ENCODE measurements at places on chromosomes 3 and 15.
A peak's percentile ranks its signal among the peaks of the same experiment; 100 is the strongest.

- DNase-seq: no peak
Measured at GRCh38 chr3:152376351-152377183, 107.8 kb downstream of the MBNL1 start.

DNA sequence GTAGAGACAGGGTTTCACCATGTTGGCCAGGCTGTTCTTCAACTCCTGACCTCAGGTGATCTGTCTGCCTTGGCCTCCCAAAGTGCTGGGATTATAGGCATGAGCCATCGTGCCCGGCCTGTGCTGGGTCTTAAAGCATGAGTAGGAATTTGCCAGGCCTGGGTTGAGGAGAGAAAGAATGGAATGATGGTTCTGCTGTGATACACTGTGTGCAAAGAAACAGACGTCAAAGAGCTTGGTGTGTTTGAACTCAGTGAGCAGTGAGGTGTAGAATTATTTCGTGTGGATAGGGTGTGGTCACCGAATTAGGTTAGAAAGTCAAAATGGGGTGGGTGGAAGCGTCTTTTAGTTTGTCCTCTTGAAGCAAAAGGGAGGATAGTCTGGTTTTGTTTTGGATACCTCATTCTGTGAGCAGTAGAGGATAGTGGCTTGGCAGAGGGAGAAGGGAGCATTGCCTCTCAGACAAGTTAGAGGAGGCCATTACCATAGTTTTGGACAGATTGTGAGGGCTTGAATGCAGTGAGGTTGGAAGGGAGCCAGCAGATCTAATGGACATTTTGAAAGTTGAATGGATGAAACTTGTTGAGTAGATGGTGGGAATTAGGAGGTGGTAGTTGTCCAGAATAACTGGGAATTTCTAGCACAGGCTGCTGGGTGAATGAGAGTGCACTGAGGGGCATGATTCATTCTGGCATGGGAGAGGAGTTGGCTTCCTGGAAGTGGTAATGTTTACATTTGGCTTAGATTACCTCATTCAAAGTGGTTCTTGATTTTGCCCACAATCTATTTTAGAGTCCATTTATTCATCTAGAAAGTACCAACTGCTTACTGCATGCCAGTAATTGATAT lies 27.2 kb downstream of the AKAP13 start:
- peak; percentile 78 for DNase-seq

GRCh38 chr3:102361101-102361500 lies 73.7 kb upstream of the ZPLD1 start:
- DNase-seq: no peak

DNA sequence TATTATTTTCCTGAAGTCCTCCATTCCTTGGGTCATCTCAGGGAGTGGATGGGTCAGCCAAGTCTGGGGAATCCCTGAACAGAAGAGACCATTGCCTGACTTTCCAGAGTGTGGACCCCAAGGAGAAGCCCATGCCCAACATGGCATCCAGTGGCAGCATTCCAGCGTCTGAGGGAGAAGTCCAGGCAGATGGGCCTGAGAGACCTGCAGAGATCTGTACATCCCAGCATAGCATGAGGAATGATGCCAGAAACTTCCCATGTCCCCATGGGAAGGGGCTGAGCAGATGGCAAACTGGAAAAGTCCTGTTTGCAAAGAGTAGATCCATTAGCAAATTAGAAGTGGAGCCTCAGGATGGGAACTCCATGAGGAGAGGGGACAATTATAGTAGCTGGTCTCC lies 17.6 kb upstream of the COLQ start:
- DNase-seq: no peak

DNA sequence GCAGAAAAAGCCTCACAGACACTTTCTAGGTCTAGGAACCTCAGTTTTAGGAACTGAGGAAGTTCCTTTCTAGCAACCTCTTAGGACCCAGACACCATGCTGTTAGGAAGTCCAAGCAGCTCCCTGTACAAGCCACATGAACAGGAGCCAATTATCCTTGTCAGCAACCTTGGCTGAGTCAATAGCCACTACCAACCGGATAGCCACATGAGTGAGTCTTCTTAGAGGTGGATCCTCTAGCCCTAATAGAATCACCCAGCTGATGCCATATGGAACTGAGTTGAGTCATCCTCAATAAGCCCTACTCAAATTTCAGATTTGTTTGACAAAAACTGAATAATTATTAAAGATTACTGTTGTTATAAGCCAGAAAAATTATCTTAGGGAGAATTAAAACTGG lies 256.2 kb downstream of the NLGN1 start:
- DNase-seq: no peak

- peak; percentile 93 for DNase-seq
Measured at GRCh38 chr15:49855917-49856637, 235.2 kb downstream of the DTWD1 start.

DNA sequence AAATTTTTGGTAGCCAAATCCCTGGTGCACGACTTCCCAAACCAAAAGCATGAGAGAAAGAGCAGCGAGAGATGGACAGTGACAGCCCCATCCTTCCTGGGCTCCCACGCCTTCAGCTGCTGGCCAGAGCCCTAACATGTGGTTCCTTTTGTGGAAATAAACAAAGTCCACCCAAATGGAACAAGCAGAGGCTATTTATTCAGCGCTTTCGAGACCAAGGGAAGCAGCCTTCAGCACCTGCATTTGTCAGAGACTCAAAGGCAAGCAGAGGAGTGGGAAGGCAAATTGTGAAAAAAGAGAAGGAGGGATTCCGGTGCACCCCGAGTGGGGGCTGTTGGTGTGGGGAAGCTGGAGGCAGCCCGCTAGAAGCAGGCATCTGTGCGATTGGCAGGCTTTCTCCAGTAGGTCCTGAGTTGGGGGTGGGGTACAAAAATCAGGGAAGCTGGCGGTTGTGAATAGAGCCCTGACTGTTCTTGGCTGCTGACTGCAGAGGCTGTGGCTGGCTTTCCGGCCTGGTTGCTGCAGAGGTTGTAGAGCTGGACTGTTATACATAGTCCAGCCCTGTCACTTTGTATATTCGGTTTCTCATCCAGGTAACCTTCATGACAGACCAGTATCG lies 427.2 kb downstream of the OCA2 start:
- no peak for DNase-seq

- no peak for DNase-seq
Measured at GRCh38 chr15:41661518-41662225, 1.5 kb downstream of the MGA start.

DNA sequence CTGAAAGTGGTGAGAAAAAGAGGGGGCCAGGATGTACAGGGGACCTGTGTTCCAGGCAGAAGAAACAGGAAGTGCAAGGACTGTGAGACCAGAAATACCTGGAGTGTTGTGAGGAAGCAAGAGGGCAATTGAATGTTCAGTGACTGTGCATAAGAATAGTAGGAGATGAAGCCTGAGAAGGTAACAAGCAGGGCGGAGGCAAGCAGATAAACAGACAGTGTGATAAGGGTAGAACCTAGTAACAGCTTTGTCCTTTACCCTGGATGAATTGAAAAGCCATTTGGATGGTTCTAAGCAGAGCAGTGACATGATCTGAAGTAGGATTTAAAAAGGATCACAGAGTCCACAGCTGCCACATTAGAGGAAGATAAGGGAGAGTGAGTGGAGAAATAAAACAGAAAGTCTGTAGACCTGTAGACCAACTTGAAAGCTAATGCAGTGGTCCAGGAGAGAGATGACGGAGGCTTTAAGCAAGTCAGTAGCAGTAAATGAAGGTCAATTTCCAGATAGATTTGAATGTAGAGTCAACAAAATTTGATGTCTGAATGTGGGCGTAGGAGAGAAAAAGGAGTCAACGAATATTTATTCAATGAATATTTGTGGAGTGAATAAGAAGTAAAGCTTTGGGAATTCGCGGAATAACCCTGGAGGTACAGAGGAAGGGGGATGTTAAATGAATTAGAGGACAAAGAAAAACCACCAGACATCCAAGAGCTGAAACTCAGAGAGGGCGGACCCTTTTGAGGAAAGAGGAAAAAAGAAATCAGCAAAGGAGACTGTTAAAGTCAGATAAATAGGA lies 4.2 kb upstream of the PLOD2 start:
- peak; percentile 71 for DNase-seq

GRCh38 chr3:67016522-67017080 lies 18.5 kb downstream of the KBTBD8 start:
- no peak for DNase-seq

GRCh38 chr3:49756036-49756435 lies 30.3 kb downstream of the IP6K1 start:
- no peak for DNase-seq

- no peak for DNase-seq
Measured at GRCh38 chr15:32857732-32858131, 139.9 kb downstream of the GREM1 start.

GRCh38 chr3:14871456-14872200 lies 52.9 kb downstream of the FGD5 start:
- no peak for DNase-seq

GRCh38 chr3:52454938-52455282 lies 494 bp upstream of the NISCH start:
- no peak for DNase-seq

GRCh38 chr15:61879219-61879618 lies 181.0 kb downstream of the VPS13C start:
- no peak for DNase-seq

- no peak for DNase-seq
Measured at GRCh38 chr15:89799011-89799911, 15.4 kb downstream of the ANPEP start.

- DNase-seq: no peak
Measured at GRCh38 chr3:97417-98258, 98.9 kb upstream of the CHL1 start.

DNA sequence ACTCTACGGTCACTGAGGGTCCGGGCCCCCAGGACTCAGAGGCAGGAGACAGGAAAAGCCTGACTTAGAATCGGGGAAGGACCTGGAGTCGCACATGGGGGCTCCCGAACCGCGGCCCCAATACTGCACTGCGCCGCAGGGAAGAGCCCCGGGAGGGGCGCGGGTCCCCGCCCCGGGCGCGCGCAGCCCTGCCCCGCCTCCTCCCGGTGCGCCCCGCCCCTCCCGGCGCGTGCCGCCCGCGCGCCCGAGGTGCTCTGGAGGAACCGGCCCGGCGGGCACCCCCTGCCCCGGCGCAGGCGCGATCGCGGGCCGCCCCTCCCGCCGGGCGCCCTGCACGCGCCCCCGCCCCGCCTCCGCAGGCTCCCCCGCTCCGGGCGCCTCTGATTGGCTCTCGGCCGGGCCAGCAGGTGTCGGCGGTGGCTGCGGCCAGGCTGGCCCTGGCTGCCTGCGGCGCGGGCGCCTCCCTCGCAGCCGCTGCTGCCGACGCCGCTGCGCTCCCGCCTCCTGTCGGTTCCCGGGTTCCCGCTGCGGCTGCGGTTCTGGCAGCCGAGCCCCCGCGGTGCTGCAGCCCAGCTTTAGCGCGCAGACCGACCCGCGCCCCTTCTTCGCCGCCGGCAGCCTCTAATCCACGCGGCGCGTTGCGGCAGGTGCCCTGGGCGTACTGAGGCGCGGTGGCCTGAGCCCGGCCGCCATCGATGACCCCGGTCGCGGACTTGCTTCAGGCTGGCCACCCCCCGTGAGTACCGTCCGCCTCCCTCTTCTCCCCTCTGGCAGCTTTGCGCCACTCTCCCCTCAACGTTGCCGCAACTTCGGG lies at the start of gene MYRIP:
TSS of gene MYRIP (plus strand) at position 429 of the 814 bp plus-strand sequence. CDS start 91,208 bp downstream, outside the sequence.
- DNase-seq: no peak

- no peak for DNase-seq
Measured at GRCh38 chr3:173529062-173529711, 131.6 kb downstream of the NLGN1 start.

DNA sequence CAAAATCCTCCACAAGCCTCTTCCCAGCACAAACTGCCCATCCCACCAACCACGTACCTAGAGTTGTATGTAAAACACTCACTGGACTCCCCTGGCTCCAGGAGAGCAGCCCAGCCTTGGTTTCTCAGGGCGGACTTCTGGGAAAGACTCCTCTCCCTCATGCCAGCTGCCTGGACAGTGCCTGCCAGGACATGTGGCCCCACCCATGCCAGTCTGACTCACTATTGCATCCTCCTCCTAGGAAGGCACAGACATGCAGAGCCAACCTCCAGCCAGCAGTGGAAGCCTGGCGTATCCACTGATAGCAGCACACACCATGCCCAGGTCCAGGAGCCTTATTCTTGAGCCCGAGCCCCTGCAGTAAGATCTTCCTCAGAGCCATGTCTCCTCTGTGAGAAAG lies 8.6 kb downstream of the PKM start:
- DNase-seq: no peak

GRCh38 chr3:45343947-45344346 lies 44.4 kb upstream of the LARS2 start:
- no peak for DNase-seq

Data from non-pigmented ciliary epithelial cell (primary cell).